ENCODE measurements at places on chromosomes 3 and 15.

GRCh38 chr3:125033135-125033534 is 22.7 kb downstream of the HEG1 start:
- no peak for DNase-seq

- no peak for DNase-seq
Measured at GRCh38 chr3:178586076-178586475, 49.8 kb downstream of the KCNMB2 start.

- DNase-seq: no peak
Measured at GRCh38 chr15:89026167-89026566, 62.1 kb upstream of the ABHD2 start.

DNA sequence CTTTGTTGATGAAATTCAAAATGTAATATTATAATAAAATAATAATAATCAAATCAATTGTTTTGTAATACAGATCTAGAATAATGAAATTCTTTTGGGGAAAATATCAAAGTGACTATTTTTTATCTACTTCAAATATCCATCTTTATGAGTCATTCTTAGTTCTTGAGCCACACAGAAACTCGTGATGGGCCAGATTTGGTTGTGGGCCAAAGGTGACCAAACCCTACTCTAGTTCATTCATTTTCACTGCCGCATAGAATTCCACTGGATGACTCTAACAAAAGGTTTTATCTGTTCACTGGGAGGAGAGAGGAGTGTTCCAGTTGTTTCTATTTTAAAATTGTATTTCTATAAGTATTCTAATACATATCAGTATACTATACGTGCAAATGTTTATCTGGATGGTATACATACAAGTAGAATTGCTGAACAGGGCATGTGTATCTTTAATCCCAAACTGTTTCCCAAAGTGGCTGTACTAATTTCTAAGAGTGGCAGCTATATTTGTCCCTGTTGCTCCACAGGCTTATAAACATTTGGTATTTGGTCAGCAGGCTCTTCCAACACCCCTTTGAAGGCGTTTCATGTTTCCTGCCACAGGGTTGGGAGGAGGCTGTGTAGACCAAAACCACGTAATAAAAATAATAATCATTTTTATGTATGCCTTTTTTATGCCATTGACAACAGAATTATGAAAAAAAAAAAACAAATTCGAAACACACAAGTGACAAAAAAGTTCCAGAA is 7.3 kb upstream of the RTP3 start:
- no peak for DNase-seq

DNA sequence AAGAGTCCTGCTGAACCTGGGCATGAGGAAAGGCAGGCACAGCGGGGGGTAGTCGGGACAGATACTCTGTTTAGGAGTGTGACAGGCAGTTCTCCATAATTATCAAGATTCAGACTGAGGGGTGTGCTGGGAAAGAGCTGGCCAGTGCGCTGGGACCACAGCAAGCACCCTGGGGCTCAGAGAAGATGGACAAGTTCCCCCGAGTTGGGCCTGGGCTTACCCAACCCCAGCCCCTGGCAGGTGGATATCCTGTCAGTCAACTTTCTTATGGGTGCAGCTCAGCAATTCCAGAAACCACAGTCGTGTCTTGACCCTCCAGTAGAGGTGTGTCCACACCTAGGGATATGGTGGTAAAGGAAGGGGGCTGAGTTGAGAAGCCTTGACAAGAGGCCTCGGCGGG is 49.2 kb upstream of the PRR20G start:
- no peak for DNase-seq

DNA sequence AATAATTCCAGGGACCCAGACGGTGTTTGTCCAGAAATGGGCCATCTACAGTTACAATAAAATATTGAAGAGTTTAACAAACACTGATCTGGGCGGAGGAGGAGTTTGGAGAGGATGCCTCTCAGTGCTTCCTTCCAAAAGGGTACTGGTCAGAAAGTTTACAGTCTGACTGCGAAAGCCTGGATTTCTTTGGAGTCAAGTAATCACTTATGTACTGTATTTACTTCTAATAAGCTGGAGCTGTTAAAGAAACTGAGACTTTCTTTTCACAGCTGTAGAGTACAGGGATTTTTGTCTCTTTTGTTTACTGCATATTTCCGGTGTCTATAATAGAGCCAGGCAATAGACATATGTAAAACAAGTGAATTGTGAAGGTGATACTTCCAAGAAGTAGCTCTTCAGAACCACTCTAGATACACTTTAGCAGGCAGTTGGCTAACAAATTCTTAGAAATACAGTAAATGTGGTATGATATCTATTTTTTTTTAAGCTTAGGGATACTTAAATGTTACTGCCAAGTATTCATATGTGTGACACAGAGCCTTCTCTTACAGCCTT is 22.1 kb upstream of the NEO1 start:
- DNase-seq: no peak

- no peak for DNase-seq
Measured at GRCh38 chr15:82999426-82999825, 12.0 kb downstream of the C15orf40 start.

DNA sequence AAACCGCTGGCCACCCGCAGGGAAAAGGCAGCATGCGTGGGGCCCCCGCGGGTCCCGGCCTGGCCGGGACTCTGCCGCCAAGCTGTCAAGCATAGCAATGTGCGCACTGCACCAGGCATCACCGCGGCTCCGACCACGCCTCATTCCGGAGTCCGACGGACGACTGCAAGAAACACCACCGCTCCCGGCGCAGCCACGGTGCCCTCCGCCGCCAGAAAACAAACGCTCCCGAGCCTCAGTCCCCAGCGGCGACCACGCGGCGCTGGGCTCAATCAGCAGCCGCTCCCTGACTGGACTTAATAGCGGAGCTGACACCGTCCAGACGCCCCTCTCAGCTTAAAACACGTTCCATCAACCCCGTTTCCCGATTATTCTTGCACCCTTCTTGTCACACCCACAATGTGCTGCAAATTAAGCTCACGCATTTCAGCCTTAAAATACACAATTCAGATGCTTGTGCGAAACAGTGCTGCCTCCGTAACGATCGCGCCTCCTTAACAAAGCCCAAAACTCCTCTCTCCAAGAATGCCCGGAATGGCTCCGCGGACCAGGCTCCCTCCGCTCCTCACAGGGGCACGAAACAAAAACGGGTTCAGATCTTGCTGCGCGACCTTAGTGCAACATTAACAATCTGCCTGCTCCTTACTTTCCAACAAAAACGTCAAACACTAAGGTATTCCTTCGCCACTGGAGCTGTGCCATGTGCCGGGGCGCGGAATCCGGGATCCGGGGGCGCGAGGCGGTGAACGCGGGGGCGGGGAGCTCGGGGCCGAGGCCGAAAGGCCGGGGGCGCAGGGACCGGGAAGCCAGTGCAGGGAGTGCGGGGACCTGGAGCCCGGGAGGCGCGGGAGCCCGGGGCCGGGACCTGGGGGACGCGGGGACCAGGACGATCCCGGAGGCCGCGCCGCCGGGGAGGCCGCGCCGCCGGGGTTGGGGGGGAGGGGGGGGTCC is 655 bp downstream of the CYFIP1 start:
- no peak for DNase-seq

DNA sequence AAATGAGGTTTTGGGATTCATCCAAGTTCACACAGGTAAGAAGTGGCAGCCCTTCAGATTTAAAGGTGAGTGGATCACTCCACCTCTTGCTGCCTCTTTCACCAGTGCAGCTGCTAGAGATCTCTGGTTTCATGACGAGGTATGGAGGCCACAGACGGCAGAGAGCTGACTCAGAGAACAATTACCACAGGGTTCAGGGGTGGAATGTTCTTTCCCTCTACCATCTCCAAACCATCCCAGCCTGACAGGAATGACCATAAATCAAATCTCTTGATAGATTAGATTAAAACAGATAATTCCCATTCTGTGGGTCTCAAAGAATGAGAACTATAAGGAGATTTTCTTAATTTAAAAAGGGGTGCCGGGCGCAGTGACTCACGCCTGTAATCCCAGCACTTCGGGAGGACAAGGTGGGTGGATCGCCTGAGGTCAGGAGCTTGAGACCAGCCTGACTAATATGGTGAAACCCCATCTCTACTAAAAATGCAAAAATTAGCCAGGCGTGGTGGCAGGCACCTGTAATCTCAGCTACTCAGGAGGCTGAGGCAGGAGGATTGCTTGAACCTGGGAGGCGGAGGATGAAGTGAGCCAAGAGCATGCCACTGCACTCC is 174.2 kb upstream of the ATP11B start:
- no peak for DNase-seq

All from NCI-H1694 treated with DMSO at 0.1 percent for 48 hours (cell line).